Tibial nerve (tissue), 4 donors: ENCODE measurements at places on chromosomes 1 and 21.

DNA sequence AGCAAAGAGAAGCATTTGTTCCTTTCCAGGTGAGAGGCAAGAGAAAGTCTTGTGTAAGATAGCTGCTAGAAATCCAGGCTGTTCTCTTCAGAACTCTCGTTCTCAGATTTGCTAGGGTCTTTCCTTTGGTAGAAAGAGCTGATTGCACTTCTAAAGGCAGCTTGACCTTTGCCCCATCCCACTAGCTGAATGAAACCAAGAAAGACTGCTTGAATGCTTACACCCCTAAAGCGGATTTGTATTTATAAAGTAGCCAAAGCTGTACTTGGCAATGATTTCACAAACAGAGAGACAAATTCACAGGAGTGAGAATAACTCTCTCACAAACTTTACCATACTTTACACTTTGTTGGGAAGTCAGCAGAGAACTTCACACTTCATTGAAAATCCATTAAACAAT lies 424.1 kb downstream of the TTLL7 start:
- no peaks in the 10 kb centered on the region for H3K27me3 ChIP-seq
- H3K36me3 ChIP-seq = no peaks in the 10 kb centered on the region
- H3K27ac ChIP-seq = no peak overlapping the region
- H3K4me1 ChIP-seq = no peaks in the 10 kb centered on the region

GRCh38 chr1:233252441-233252840 lies 43.1 kb downstream of the PCNX2 start:
- DNase-seq = no peak
- H3K27me3 ChIP-seq = no peaks in the 10 kb centered on the region

- DNase-seq = no peak
- no peaks in the 10 kb centered on the region for H3K27me3 ChIP-seq
- H3K27ac ChIP-seq = no peak overlapping the region
Observed at GRCh38 chr1:169240449-169241232, 127.0 kb downstream of the NME7 start.

GRCh38 chr1:103108376-103109150 lies at the start of gene COL11A1:
Gene COL11A1 (minus strand): TSS chr1:103108522. CDS start chr1:103108178, 344 bp downstream.
- H3K4me3 ChIP-seq = peak within 1 kb of the TSS; percentile 33
- no peaks in the 10 kb centered on the region for H3K4me1 ChIP-seq
- no peaks in the 10 kb centered on the region for H3K27me3 ChIP-seq
- no peak for DNase-seq

- no peak overlapping the region for H3K27ac ChIP-seq
- no peaks in the 10 kb centered on the region for H3K36me3 ChIP-seq
- no peaks in the 10 kb centered on the region for H3K27me3 ChIP-seq
Observed at GRCh38 chr1:9490605-9491339, 48.5 kb upstream of the SLC25A33 start.

- H3K27ac ChIP-seq = no peak overlapping the region
- H3K4me1 ChIP-seq = no peaks in the 10 kb centered on the region
- H3K27me3 ChIP-seq = no peaks in the 10 kb centered on the region
- H3K4me3 ChIP-seq = no peak overlapping the region
- no peaks in the 10 kb centered on the region for H3K36me3 ChIP-seq
- DNase-seq = no peak
Observed at GRCh38 chr1:162678439-162678838, 46.2 kb downstream of the DDR2 start.

DNA sequence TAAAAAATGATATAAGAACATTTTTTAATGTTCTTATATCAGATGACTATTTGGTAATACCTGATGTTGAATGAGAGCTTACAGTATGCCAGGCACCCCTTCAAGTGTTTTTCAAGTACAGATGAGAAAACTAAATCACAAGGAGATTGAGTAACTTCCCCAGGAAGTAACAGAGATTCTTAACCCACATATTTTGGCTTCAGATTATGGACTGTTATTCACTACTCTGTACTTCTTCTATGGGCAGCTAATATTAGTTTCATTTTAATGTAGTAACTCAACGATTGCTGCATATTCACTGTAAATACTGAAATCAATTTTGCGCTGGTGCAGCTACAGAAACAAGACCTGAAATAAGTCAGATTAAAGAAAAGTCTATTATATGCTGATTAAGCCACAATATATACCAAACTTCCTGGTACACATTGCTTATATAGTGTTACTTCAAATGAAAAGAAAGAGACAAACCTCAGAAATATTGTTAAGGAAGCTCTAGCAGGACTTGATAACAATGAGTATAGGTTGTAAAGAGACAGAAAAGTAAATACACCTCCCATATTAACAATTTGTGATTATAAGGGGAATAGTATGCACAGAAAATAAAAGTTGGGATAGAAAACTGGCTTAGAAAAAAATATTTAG lies 19.7 kb downstream of the DPYD start:
- no peak for DNase-seq
- no peak overlapping the region for H3K4me3 ChIP-seq
- no peaks in the 10 kb centered on the region for H3K36me3 ChIP-seq
- peaks cover 54% of the 10 kb centered on the region for H3K4me1 ChIP-seq
- no peaks in the 10 kb centered on the region for H3K27me3 ChIP-seq

DNA sequence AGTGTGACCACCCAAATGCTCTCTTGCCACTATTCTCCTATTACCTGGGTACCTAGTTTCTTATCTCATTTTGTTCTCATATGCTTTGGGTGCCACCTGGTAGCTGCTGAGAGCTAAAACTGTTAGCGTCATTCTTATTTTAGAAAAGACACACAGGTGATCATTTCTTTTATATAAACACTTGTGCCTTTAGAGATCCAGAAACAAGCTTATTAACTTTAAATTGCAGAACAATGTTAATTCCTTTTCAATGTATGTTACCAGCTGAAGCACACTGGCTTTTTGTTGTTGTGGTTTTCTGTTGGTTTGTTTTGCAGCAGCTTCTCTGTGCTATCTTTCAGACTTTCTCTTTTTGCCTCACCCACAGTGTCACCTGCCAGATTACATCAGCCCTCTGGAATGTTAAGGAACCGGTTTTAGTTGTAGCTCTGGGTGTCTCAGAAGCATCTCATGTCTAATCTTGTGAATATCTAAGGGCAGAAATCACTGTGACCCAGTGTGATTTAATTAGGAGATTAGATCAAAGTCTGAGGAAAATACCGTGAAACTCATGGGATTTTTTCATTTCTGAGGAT lies 43.4 kb upstream of the SLC19A2 start:
- H3K4me1 ChIP-seq = no peaks in the 10 kb centered on the region
- H3K36me3 ChIP-seq = no peaks in the 10 kb centered on the region
- no peak overlapping the region for H3K27ac ChIP-seq

- no peaks in the 10 kb centered on the region for H3K27me3 ChIP-seq
- DNase-seq = no peak
- H3K4me3 ChIP-seq = no peak overlapping the region
- no peak overlapping the region for H3K27ac ChIP-seq
- H3K4me1 ChIP-seq = no peaks in the 10 kb centered on the region
Observed at GRCh38 chr1:160407839-160408801, 7.8 kb downstream of the VANGL2 start.

GRCh38 chr1:226800763-226801380 lies 61.8 kb upstream of the ITPKB start:
- H3K27me3 ChIP-seq = no peaks in the 10 kb centered on the region
- H3K4me1 ChIP-seq = no peaks in the 10 kb centered on the region
- H3K27ac ChIP-seq = no peak overlapping the region

GRCh38 chr1:228378873-228379460 lies 27.7 kb downstream of the TRIM11 start:
- peaks cover 19% of the 10 kb centered on the region for H3K4me1 ChIP-seq
- no peak for DNase-seq
- H3K27me3 ChIP-seq = no peaks in the 10 kb centered on the region
- no peaks in the 10 kb centered on the region for H3K36me3 ChIP-seq
- H3K27ac ChIP-seq = peak overlapping the region; percentile 28
- peak overlapping the region; percentile 55 for H3K4me3 ChIP-seq

GRCh38 chr1:235697508-235697907 lies 47.9 kb upstream of the GNG4 start:
- no peaks in the 10 kb centered on the region for H3K27me3 ChIP-seq
- no peak overlapping the region for H3K27ac ChIP-seq
- H3K4me3 ChIP-seq = no peak overlapping the region
- H3K36me3 ChIP-seq = peaks cover 6% of the 10 kb centered on the region

- no peaks in the 10 kb centered on the region for H3K27me3 ChIP-seq
- H3K4me3 ChIP-seq = no peak within 1 kb of the TSS
- H3K27ac ChIP-seq = no peak within 1 kb of the TSS
- DNase-seq = no peak
- no peaks in the 10 kb centered on the region for H3K36me3 ChIP-seq
Observed at GRCh38 chr1:26177182-26177684, at the start of gene CNKSR1. Gene CNKSR1 (plus strand): TSS chr1:26177491. CDS start chr1:26177548, 57 bp downstream.

DNA sequence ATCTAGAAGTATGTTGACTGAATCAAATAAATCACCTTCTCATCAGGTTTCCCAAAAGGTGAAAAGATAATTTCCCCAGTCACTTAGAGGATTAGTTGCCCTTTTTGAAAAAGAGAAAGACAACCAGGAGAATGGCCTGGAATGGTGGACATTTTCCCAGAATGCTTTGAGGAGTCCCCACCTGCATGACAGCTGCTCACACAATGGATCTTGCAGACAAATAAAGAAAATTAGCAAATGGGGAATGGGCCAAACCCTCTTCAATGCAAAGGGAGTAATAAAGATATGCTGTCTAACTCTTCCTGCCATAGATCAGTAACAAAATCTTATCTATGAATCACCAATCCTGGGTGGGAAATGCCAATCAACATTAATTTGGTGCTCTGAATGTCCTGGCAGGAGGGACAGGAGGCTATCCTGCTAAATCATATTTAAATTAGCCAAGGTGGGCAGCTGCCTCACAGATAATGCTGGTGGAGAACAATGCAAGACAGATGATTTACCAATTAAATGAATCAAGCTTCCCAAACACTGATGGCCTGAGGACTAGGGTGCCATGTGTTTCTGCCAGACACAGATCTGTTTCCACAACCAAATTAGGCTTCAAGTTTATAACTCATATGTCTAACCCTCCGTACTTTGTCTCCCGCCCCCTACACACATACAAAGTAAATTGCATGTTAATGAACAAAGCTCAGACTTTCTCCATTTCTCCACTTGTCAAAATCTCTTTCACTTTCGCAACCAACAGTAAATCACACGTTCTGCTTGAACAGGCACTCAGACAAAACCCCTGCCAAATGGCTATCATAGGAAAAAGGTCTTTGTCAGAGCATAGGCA lies 488.0 kb upstream of the PLXNA2 start:
- no peak for DNase-seq
- no peak overlapping the region for H3K27ac ChIP-seq

GRCh38 chr21:35268261-35268660 lies 219.2 kb upstream of the RUNX1 start:
- no peaks in the 10 kb centered on the region for H3K27me3 ChIP-seq
- no peak for DNase-seq
- H3K36me3 ChIP-seq = no peaks in the 10 kb centered on the region
- H3K27ac ChIP-seq = no peak overlapping the region
- no peak overlapping the region for H3K4me3 ChIP-seq
- no peaks in the 10 kb centered on the region for H3K4me1 ChIP-seq

GRCh38 chr1:46221749-46222148 lies 18.6 kb downstream of the LURAP1 start:
- H3K4me1 ChIP-seq = peaks cover 28% of the 10 kb centered on the region
- peak; percentile 23 for DNase-seq
- no peaks in the 10 kb centered on the region for H3K27me3 ChIP-seq
- H3K36me3 ChIP-seq = no peaks in the 10 kb centered on the region

GRCh38 chr1:53470155-53470554 lies 11.0 kb downstream of the DMRTB1 start:
- H3K27ac ChIP-seq = no peak overlapping the region
- H3K36me3 ChIP-seq = no peaks in the 10 kb centered on the region
- peaks cover 10% of the 10 kb centered on the region for H3K4me1 ChIP-seq
- peak; percentile 36 for DNase-seq
- H3K27me3 ChIP-seq = no peaks in the 10 kb centered on the region
- no peak overlapping the region for H3K4me3 ChIP-seq

GRCh38 chr1:226125831-226126230 lies 60.7 kb downstream of the ACBD3 start:
- H3K4me3 ChIP-seq = no peak overlapping the region
- peaks cover 3% of the 10 kb centered on the region for H3K4me1 ChIP-seq
- DNase-seq = no peak
- H3K27ac ChIP-seq = no peak overlapping the region
- H3K36me3 ChIP-seq = no peaks in the 10 kb centered on the region

DNA sequence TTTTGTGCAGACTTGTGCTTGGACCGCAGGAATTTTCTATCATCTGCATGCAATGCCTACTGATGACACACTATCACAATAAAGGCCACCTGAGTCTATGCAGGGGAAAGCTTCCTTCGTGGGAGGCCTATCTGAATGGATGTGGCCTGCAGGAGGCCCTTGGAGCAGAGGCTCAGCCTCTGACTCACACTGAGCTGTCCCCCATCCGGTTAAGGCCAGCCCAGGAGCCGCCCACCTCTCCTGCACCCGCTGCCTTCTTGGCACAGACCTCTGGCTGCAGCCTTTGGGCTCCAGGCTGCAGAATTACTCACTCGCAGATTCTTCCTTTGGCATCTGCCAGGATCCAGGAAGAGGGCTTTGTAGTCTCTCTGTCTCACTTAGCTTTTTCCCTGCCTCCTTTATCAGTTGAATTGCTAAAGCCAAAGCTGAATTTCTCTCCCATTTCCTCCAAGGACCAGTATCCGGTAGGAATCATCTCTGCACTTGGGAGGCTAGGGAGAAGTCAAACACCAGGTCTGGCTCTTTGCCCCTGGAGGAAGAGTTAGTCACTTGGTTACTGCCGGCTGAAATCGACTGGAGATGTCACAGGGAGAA lies 65.1 kb upstream of the JUN start:
- no peak overlapping the region for H3K4me3 ChIP-seq
- H3K36me3 ChIP-seq = no peaks in the 10 kb centered on the region
- no peaks in the 10 kb centered on the region for H3K27me3 ChIP-seq
- no peak overlapping the region for H3K27ac ChIP-seq
- no peaks in the 10 kb centered on the region for H3K4me1 ChIP-seq

- H3K36me3 ChIP-seq = no peaks in the 10 kb centered on the region
- H3K27me3 ChIP-seq = no peaks in the 10 kb centered on the region
- H3K4me1 ChIP-seq = peaks cover 81% of the 10 kb centered on the region
- peak overlapping the region; percentile 68 for H3K4me3 ChIP-seq
- peak overlapping the region; percentile 98 for H3K27ac ChIP-seq
Observed at GRCh38 chr1:55213151-55213884, 1.8 kb downstream of the USP24 start.

DNA sequence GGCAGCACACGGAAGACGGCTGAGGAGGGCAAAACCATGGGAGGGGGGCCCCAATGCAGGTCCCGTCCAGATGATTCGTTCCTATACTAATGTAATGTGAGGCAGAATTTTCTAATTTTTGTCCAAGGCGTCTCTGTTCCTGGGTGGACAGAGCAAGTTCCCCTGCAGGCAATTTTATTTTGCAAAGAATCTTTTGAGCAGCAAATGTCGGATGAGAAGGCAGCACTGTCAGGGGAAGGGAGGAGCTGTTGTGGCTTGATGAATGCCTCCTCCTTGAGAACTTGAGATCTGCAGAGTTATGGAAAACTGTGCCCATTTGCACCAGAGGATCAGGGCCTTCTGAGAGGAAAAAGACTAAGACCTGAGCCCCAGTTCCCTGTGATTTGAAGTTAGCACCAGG lies 17.3 kb downstream of the SLC1A7 start:
- H3K4me1 ChIP-seq = peaks cover 27% of the 10 kb centered on the region
- H3K27me3 ChIP-seq = no peaks in the 10 kb centered on the region
- DNase-seq = no peak
- H3K4me3 ChIP-seq = no peak overlapping the region

GRCh38 chr1:245843101-245843500 lies 664.0 kb downstream of the SMYD3 start:
- no peaks in the 10 kb centered on the region for H3K4me1 ChIP-seq
- DNase-seq = no peak
- no peak overlapping the region for H3K27ac ChIP-seq
- H3K4me3 ChIP-seq = no peak overlapping the region
- H3K36me3 ChIP-seq = no peaks in the 10 kb centered on the region
